ENCODE measurements at places on chromosomes 1 and 21. TPM values are rescaled to one million over a fixed set of nuclear protein-coding genes. Genes with fewer than 3 reads are reported as not detected.

DNA sequence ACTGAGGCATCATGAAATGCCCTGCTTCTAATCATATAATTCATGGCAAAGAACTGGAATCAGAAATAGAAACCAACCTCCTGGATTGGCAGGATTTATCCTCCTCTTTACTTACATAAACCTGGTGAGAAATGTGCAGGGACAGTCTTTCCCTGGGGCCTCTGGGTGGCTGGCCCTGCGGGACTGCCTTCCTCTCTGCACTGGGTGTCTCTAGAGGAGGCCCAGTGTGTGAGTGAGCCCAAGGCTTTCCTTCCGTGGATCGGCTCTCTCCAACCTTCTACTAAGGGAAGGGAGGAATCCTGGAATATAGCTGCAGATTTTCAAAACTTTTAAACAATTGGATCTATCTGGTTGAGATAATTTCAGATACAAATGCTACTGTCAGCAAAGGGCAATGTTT is 11.4 kb upstream of the ATP1A1 start:
- no peak for DNase-seq

- DNase-seq, result no peak
These were observed at the start of gene OLFM3 for GRCh38 chr1:101996825-101997465. Gene OLFM3 (minus strand): TSS chr1:101996926.

GRCh38 chr21:24023402-24023801 is 1583.9 kb downstream of the MRPL39 start:
- no peak for DNase-seq

The CD1B gene
- total RNA-seq, result not detected

- no peak for DNase-seq
These were observed 46.4 kb downstream of the NRIP1 start for GRCh38 chr21:15018382-15018781.

DNA sequence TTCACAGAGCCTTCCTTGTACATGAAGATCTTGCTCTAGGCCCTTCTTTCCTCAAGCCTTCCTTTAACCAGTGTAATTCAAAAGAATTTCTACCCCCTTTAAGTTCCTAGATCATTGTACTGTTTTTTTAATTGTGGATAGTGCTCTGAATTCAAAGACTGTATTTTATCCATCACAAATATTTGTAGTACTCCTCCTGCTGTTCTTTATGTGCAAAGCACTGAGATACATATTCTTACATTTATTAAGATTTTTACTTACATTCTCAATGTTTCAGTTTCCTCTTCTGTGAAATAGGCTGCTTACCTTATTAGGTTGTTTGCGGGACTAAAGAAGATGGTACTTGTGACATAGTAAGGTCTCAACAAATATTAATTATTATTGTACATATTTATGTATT is 168.8 kb upstream of the PDE4B start:
- DNase-seq, result no peak

DNA sequence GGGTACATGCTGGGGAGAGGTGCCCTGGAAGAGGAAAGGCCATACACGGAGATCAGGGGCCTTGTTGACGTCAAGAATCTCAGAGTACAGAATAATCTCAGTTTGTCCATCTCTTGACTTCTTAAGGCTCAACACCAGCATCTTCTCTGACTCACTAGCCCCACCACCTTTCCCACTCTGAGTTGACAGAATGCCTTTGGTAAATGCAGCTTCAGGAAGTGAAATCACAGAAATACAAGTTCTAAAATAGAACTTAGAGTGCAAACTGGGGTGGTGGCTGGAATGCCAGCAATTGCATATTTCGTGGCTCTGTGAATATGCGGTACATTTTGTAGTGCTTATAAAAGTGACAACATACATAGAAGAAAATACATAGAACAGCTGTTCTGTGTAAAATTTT is 1.6 kb downstream of the COG2 start:
- DNase-seq, result peak; percentile 35

GRCh38 chr21:38832664-38833063 is 26.9 kb downstream of the ETS2 start:
- no peak for DNase-seq

The ZSWIM5 gene
- 0.42 TPM for total RNA-seq

DNA sequence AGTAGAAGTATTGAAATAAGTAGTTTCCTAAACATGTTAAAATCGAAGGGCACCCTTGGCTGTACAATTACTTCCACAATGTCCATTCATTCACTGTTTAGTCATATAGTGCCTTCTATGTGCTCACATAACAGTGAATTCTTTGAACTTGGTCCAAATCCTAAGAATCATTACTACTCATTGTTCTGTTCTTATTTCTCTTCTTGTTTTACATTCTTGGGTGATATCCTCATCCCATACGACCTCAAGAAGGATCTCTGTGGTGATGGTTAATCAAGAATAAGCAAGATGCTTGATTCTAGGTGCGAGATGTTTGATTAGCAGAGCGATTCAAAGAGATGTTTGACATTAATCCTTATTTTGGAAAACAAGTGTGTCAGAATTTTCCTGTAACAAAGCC is 667.4 kb upstream of the ZP4 start:
- no peak for DNase-seq

DNA sequence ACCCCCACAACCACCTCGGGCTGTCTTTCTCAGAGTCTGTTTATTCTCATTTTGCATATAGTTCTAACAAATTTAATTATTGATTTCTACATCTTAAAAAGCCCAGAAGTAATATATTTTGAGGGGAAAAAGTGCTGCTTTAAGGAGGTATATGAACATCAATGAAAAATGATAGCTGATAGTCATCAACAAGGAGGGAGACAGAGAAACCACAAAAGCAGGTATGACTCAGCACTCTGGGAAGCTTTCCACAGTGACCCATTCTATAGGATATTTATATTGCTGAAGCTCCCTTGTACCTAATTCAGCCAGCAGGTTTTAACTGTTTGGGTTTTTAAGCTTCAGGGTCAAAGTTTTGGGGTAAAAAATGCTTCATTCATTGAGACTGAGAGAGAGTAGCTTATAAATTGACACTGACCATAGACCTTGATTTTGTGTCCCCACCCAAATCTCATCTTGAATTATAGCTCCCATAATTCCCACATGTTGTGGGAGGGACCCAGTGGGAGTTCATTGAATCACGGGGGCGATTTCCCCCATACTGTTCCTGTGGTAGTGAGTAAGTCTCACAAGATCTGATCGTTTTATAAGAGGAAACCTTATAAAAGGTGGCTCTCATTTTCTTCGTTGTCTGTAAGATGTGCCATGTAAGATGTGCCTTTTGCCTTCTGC is 27.4 kb downstream of the VANGL1 start:
- DNase-seq, result no peak

DNA sequence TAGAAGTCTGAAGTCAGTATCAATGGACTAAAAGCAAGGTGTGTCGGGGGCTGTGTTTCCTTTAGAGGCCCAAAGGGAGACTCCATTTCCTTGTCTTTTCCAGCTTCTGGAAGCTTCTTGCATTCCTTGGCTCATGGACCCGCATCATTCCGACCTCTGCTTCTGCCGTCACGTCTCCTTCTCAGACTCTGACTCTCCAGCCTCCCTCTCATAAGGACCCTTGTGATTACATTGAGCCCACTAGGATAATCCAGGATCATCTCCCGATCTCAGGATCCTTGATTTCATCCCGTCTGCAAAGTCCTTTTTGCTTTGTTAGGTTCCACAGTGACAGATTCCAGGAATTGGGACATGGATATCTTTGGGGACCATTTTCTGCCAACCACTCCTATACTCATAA is 265.8 kb upstream of the CSF3R start:
- DNase-seq, result no peak

- DNase-seq, result no peak
These were observed 41.6 kb downstream of the NUAK2 start for GRCh38 chr1:205279986-205280385.

The FCRL1 gene
- total RNA-seq, result 98.3 TPM

The ARMH1 gene
- total RNA-seq, result 7.9 TPM

Measured in OCI-LY7 (cell line).